M059J (cell line): ENCODE measurements at places on chromosomes 11 and 22. TPM values are rescaled to one million over a fixed set of nuclear protein-coding genes. Genes with fewer than 3 reads are reported as not detected.
A peak's percentile ranks its signal among the peaks of the same experiment; 100 is the strongest.

DNA sequence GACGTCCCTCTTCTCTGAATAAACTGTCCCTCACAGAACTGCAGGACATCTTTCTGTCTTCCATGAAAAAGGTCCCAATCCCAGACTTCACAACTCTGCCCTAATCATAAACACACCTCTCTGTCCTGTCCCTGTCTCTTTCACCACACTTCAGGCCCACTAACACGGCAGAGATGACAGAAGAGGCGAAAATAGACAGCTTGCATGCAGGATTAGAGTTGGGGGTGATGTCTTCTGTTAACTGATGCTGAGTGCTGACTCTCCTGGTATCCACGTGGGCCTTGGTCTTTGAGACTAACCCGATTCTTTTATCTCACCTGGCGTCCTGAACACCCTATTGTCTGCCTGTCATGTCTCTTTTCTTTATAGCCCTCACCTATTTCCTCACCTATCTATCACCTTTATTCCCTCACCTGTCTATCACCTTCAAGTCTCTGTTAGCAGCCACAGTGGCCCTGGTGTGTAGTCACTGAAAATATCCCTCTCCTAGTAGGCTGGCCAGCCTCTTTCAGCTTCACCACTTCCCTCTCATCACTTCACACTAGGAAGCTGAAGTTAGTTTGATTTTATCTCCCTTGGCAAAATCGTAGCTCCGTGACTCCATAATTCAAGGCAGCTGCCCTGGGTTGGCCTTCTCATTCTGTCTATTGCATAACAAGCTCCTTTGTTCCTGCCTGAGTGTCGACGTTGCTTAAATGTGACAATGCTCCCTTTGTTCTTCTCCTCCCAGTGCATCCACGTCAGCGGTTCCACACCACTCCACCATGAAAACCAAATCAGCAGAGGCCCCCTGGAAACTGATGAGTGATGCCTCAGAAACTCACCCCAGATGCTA lies 30.6 kb upstream of the DRD2 start:
- peak; percentile 95 for DNase-seq

- no peak for DNase-seq
These were observed 7.4 kb upstream of the NAP1L4 start for GRCh38 chr11:2999464-2999998.

DNA sequence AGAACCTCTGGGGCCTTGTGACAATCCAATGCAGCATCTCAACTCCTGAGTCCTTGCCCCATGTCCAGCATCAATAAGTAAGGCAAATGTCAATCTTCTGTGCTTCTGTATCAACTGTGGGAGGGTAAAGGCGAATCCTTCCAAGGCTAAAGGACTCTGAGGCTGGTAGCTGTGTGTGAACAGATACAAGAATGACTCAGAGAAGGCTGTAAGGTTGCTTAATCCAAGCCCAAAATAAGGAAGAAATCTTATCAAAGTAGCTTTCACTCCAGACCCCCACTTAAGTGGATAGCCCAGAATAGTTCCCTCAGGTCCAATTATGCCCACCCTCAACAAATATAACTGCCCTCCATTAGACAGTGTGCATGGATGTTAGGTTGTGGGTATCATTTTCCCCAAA lies 28.1 kb upstream of the SCGB1A1 start:
- no peak for DNase-seq

- peak; percentile 63 for DNase-seq
These were observed 2.0 kb upstream of the FJX1 start for GRCh38 chr11:35615921-35616900.

The KDELR3 gene
- 58.5 and 83.7 TPM in 2 replicates for total RNA-seq

The IL18 gene
- 0.64 and 1.3 TPM in 2 replicates for total RNA-seq

GRCh38 chr22:30870451-30871345 lies 97.9 kb downstream of the MORC2 start:
- DNase-seq = no peak

The OR51A2 gene
- total RNA-seq = not detected in 2 replicates

The NXPE2 gene
- total RNA-seq = not detected in 2 replicates

GRCh38 chr11:78961247-78961646 lies 386.6 kb upstream of the NARS2 start:
- peak; percentile 63 for DNase-seq
